ENCODE measurements at places on chromosomes 4 and X. TPM values are rescaled to one million over a fixed set of nuclear protein-coding genes. Genes with fewer than 3 reads are reported as not detected.
A peak's percentile ranks its signal among the peaks of the same experiment; 100 is the strongest.

DNA sequence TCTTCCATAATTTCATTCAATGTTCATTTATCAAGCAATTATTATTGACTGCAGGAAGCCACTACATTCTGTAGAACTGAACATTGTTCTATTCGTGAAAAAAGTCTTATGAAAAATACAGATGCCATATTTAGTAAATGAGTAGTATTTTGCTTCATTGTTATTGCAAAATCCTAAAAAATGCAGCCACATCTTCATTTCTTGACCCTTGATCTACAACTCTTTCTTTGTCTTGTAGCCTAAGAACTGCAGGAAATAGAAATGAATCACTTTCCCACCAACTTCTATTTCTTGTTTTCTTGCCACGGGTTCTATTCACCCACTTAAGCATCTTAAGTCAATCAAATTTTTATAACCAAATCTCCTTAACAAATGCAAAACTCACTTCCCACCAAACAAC lies 63.3 kb downstream of the KCNIP4 start:
- no peaks in the 10 kb centered on the region for H3K27me3 ChIP-seq
- H3K4me3 ChIP-seq = no peak overlapping the region
- no peak for DNase-seq
- H3K27ac ChIP-seq = no peak overlapping the region
- no peaks in the 10 kb centered on the region for H3K4me1 ChIP-seq
- no peaks in the 10 kb centered on the region for H3K36me3 ChIP-seq

GRCh38 chrX:3445806-3446490 lies 99.5 kb upstream of the MXRA5 start:
- no peaks in the 10 kb centered on the region for H3K36me3 ChIP-seq
- no peak overlapping the region for H3K27ac ChIP-seq
- DNase-seq = no peak
- no peaks in the 10 kb centered on the region for H3K27me3 ChIP-seq

DNA sequence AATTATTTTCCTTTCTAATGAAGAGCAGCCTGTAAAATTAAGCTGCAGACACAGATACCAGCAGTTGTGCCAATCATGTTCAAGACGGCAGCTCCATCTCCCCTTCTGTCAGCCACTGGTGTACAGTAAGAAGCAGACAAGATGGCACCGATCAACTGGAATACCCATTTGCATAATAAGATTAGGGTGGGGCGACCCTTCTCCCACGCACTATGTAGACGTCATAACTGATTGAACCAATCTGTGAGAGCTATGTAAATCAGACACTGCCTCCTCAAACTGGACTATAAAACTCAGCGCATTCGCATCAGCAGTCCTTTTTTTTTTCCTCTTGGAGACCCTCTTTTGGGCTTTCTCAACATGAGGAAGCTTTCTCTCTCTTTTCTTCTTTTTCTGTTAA lies 40.4 kb upstream of the INTS6L start:
- H3K4me1 ChIP-seq = no peaks in the 10 kb centered on the region
- DNase-seq = no peak
- no peaks in the 10 kb centered on the region for H3K36me3 ChIP-seq
- H3K27me3 ChIP-seq = no peaks in the 10 kb centered on the region
- no peak overlapping the region for H3K4me3 ChIP-seq

GRCh38 chr4:123674762-123675465 lies 278.3 kb downstream of the SPRY1 start:
- H3K4me1 ChIP-seq = peaks cover 3% of the 10 kb centered on the region
- peak; percentile 42 for DNase-seq
- H3K27ac ChIP-seq = no peak overlapping the region
- no peaks in the 10 kb centered on the region for H3K27me3 ChIP-seq
- H3K36me3 ChIP-seq = no peaks in the 10 kb centered on the region

DNA sequence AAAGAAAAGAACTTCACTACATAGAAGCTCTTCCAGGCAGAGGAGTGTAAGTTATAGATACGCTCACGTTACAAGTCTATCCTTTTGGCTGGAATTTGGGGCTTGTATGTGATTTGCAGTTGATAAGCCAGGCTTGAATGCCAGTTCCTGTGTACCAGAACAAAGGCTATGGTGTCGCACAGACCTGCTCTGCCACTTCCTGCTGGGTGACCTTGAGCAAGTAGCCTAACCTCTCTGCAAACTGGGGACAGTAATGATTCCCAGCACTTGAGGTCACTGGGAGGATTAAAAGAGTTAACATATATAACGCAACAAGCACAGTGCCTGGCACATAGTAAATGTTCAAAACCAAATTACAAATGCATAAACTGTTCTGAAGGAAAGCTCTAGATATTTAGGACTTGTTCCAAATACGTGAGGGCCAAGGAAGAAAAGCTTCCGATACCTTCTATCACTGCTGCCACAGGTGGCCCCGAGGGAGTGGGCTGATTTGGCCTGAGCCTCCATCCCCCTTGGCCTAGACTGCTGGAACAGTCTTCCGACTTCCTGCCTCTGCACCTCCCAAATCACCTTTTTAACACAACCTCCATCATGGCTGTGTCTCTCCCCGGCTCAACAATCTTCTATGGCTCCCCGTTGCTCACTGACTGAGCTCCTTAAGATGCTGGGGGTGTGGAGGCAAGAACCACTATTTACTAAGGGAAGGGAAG lies 1.3 kb upstream of the SOWAHD start:
- H3K27ac ChIP-seq = no peak overlapping the region
- H3K36me3 ChIP-seq = no peaks in the 10 kb centered on the region
- H3K4me1 ChIP-seq = no peaks in the 10 kb centered on the region
- no peak overlapping the region for H3K4me3 ChIP-seq

DNA sequence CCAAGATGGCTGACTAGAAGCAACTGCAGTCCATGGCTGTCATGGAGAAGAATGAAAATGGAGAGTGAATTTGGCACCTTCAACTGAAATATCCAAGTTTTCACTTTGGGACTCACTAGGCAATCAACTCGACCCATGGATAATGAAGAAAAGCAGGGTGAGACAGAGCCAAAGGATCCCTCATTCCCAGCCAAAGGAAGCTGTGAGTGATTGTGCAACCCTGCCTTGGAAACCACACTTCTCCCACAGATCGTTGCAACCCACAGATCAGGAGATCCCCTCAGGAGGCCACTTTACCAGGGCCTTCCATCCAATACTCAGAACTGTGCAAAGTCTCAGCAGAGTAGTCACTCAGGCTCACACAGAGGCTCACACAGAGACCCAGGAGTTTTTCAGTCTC lies 4.5 kb downstream of the CFAP299 start:
- peaks cover 18% of the 10 kb centered on the region for H3K27me3 ChIP-seq
- H3K4me3 ChIP-seq = no peak overlapping the region
- DNase-seq = no peak
- H3K4me1 ChIP-seq = no peaks in the 10 kb centered on the region

- H3K4me1 ChIP-seq = no peaks in the 10 kb centered on the region
- no peaks in the 10 kb centered on the region for H3K36me3 ChIP-seq
- H3K4me3 ChIP-seq = no peak overlapping the region
- no peaks in the 10 kb centered on the region for H3K27me3 ChIP-seq
- H3K27ac ChIP-seq = no peak overlapping the region
Measured at GRCh38 chrX:146186540-146186939, 368.9 kb downstream of the SLITRK2 start.

DNA sequence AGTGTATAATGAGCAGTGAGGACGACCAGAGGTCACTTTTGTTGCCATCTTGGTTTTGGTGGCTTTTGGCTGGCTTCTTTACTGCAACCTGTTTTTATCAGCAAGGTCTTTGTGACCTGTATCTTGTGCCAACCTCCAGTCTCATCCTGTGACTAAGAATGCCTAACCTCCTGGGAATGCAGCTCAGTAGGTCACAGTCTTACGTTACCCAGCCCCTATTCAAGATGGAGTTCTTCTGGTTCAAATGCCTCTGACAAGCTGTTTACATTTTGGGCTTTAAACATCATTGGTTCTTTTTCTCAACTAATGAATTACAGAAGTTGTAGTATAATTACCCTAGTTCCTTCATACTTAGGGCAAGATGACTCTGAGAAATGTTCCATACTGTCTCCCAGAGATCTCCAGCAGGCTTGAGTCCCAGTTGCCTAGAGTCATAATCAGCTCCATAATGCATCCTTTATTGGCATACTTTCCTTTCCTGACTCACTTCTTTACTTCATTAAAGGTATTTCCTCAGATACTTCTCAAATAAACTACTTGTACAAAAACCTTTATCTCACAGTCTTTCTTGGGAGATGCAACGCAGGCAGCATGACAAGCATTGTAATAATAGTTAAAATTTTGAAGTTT lies 136.5 kb downstream of the KDM6A start:
- no peak for DNase-seq
- no peak overlapping the region for H3K4me3 ChIP-seq
- peak overlapping the region; percentile 33 for H3K27ac ChIP-seq
- H3K27me3 ChIP-seq = no peaks in the 10 kb centered on the region
- no peaks in the 10 kb centered on the region for H3K4me1 ChIP-seq

DNA sequence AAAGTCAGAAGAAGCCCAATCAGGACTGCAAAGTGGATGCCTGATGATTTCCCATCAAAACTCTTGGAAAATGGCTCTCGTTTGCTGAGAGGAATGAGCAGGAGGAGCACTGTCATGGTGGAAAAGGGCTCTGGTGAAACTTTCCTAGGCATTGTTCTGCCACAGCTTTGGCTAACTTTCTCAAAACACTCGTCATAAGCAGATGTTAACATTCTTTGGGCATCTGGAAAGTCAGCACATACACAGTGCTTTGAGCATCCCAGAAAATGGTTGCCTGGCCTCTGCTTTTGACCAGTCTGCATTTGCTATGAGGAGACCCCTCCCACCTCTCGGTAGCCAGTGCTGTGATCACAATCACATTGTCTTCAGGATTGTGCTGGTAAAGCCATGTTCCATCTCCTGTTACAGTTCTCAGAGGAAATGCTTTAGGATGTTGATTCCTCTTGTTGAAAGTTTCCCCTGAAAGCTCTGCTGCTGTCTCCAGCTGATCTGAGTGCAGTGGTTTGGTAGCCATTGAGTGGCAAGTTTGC lies 25.2 kb upstream of the TBC1D14 start:
- H3K36me3 ChIP-seq = peaks cover 20% of the 10 kb centered on the region
- no peak overlapping the region for H3K27ac ChIP-seq
- H3K4me3 ChIP-seq = no peak overlapping the region
- DNase-seq = no peak
- no peaks in the 10 kb centered on the region for H3K4me1 ChIP-seq
- no peaks in the 10 kb centered on the region for H3K27me3 ChIP-seq

The HTR2C gene
- not detected for total RNA-seq

DNA sequence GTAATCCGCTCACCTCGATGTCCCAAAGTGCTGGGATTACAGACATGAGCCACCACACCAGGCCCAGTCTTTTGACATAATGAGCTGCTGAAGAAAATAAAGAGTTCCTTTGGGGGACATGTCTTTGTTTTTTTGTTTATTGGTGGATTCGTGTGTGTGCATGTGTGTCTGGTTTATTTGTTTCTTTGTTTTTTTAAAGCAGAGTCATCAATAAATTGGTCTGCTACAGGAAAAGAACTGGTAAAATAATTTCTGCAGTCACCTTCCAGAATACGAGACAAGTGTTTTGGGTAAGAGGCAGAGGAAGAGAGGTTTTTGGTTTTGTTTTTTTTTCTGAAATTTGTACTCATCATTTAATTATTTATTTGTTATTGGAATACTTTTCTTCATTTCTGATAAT lies 51.5 kb upstream of the PPP3CA start:
- H3K36me3 ChIP-seq = no peaks in the 10 kb centered on the region
- no peaks in the 10 kb centered on the region for H3K4me1 ChIP-seq
- no peak overlapping the region for H3K27ac ChIP-seq
- DNase-seq = no peak

The PABPC5 gene
- 0.80 TPM for total RNA-seq

- no peak overlapping the region for H3K4me3 ChIP-seq
- no peak for DNase-seq
- H3K27me3 ChIP-seq = no peaks in the 10 kb centered on the region
- H3K4me1 ChIP-seq = peaks cover 3% of the 10 kb centered on the region
- H3K27ac ChIP-seq = no peak overlapping the region
Measured at GRCh38 chr4:99612281-99612680, 37.7 kb downstream of the MTTP start.

The ARHGAP36 gene
- not detected for total RNA-seq

The RXFP1 gene
- total RNA-seq = 10.7 TPM

GRCh38 chr4:57055886-57056285 lies 54.3 kb downstream of the IGFBP7 start:
- H3K27ac ChIP-seq = peak overlapping the region; percentile 55
- H3K27me3 ChIP-seq = no peaks in the 10 kb centered on the region
- H3K36me3 ChIP-seq = no peaks in the 10 kb centered on the region
- H3K4me3 ChIP-seq = no peak overlapping the region

DNA sequence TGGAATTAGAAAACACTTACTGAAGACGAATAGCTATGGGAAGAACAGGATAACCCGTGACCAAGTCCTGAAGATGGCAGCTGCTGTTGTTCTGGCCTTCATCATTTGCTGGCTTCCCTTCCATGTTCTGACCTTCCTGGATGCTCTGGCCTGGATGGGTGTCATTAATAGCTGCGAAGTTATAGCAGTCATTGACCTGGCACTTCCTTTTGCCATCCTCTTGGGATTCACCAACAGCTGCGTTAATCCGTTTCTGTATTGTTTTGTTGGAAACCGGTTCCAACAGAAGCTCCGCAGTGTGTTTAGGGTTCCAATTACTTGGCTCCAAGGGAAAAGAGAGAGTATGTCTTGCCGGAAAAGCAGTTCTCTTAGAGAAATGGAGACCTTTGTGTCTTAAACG lies 2.4 kb downstream of the AGTR2 start:
- H3K4me3 ChIP-seq = no peak overlapping the region
- no peak overlapping the region for H3K27ac ChIP-seq

GRCh38 chr4:159777689-159778088 lies 674.8 kb downstream of the RAPGEF2 start:
- no peak overlapping the region for H3K27ac ChIP-seq
- H3K36me3 ChIP-seq = no peaks in the 10 kb centered on the region
- no peaks in the 10 kb centered on the region for H3K4me1 ChIP-seq
- H3K27me3 ChIP-seq = no peaks in the 10 kb centered on the region

DNA sequence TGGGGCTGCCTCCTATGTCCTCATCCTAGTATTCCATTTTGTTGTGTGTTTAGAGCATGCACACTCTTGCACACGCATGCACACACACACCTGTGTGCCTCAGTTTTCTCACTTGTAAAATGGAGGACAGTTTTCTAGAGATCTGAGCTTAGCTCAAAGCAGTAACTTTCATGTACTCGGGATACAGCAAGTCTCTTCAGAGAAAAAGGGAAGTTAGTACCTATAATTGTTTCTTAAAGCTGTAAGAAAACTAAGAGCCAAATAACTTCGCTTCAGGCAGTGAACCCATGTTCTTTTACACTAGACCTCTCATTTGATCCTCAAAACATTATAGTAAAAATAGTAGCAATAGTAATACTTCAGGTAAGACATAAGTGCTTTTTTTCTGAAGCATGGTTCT lies 49.6 kb downstream of the KIT start:
- no peak overlapping the region for H3K27ac ChIP-seq
- H3K4me3 ChIP-seq = no peak overlapping the region

- H3K4me3 ChIP-seq = peak within 1 kb of the TSS; percentile 58
- H3K4me1 ChIP-seq = peaks cover 2% of the 10 kb centered on the region
- H3K27me3 ChIP-seq = peaks cover 2% of the 10 kb centered on the region
- H3K36me3 ChIP-seq = no peaks in the 10 kb centered on the region
- DNase-seq = peak; percentile 61
Measured at GRCh38 chrX:37349221-37350033, at the start of gene PRRG1. TSS of gene PRRG1 (plus strand) at chrX:37349364. CDS start at chrX:37406250, 56,886 bp downstream.

GRCh38 chr4:147526272-147526654 lies 45.4 kb downstream of the EDNRA start:
- H3K4me1 ChIP-seq = peaks cover 4% of the 10 kb centered on the region
- H3K36me3 ChIP-seq = peaks cover 15% of the 10 kb centered on the region
- H3K4me3 ChIP-seq = no peak overlapping the region
- no peaks in the 10 kb centered on the region for H3K27me3 ChIP-seq

The CENPVL1 gene
- total RNA-seq = not detected

The FHL1 gene
- 210 TPM for total RNA-seq

GRCh38 chr4:99028187-99028586 lies 32.7 kb downstream of the METAP1 start:
- no peak overlapping the region for H3K27ac ChIP-seq
- no peaks in the 10 kb centered on the region for H3K36me3 ChIP-seq
- DNase-seq = no peak
- no peak overlapping the region for H3K4me3 ChIP-seq
- no peaks in the 10 kb centered on the region for H3K27me3 ChIP-seq
- H3K4me1 ChIP-seq = no peaks in the 10 kb centered on the region
